ENCODE measurements at places on chromosomes 11 and 22.

DNA sequence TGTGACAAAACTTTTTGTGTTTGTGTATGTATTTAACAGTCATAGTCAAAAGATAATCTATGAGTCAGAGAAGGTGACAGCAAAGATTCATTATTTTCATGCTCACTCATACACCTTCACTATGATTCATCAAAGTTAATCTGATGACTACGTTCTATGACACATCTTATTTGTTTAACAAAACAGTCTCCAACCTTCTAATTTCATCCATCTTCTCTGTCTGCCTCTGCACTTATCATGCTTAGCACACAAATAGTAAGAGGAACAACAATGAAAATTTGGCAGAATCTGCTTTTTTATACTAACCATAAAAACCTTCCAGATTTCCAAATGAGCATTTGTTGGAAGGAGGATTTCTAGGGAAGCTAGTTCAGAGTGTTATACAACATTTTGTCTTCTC lies 568.9 kb downstream of the LUZP2 start:
- no peak for DNase-seq

GRCh38 chr11:35390737-35391682 lies 28.3 kb downstream of the SLC1A2 start:
- DNase-seq, result peak; percentile 73

GRCh38 chr11:75450826-75451821 lies 18.1 kb upstream of the KLHL35 start:
- DNase-seq, result peak; percentile 44

- DNase-seq, result no peak
Observed at GRCh38 chr22:17921871-17922821, 102.2 kb downstream of the MICAL3 start.

- DNase-seq, result no peak
Observed at GRCh38 chr11:21225860-21226259, 556.5 kb downstream of the NELL1 start.

- no peak for DNase-seq
Observed at GRCh38 chr11:31387379-31387778, 17.7 kb downstream of the DNAJC24 start.

DNA sequence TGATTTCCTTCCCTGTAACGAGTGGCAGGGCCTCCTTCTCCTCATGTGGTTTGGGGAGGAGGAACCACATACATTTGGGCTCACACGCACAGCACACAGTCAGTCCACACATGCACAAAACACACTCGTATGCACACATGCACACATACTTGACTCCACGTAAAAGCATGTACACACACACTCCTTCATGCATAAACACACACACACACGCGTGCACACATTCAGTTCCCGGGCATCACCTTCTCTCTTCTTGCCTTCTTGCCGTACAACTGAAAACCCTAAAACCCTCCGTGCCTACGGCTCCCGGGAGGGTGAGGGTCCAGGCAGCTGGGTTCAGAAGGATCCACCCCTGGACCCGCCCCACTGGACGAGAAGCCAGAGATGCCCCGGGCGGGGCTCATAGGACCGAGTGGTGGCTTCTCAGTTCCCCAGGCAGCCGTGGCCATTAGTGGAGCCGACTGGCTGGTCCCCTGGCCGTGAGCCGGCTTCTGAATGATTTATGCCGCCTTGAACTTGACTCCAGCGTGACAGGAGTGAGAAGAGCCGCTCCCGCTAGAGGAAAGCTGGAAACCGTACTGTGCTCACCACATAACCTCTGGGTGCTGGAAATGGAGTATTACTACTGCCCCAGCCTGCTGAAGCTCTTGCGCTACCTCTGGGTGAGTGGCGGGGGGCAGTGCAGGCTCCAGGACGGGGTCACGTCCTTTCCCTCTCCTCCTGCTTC lies 117.4 kb downstream of the KIAA1671 start:
- peak; percentile 70 for DNase-seq

GRCh38 chr11:46265764-46266163 lies 11.7 kb upstream of the CREB3L1 start:
- DNase-seq, result no peak

DNA sequence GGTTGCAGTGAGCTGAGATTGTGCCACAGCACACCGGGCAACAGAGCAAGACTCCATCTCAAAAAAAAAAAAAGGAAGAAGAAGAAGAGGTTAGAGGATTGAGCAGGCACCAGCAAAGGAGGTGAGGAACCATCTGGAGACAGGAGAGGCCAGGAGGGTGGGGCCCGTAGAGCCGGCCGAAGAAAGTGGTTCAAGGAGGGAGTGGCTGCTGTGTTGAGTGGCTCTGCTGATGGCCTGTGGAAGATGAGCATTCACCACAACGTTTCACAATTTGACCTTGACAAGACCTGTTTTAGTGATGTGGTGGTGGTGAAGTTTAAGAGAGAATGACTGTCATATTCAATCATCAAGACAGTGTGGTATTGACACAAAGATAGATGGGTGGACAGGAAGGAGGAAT lies 6.8 kb upstream of the CTSD start:
- peak; percentile 3 for DNase-seq

GRCh38 chr22:29768052-29768693 lies 1.0 kb downstream of the UQCR10 start:
- DNase-seq, result no peak

- peak; percentile 71 for DNase-seq
Observed at GRCh38 chr11:120344302-120345004, 8.2 kb downstream of the ARHGEF12 start.

DNA sequence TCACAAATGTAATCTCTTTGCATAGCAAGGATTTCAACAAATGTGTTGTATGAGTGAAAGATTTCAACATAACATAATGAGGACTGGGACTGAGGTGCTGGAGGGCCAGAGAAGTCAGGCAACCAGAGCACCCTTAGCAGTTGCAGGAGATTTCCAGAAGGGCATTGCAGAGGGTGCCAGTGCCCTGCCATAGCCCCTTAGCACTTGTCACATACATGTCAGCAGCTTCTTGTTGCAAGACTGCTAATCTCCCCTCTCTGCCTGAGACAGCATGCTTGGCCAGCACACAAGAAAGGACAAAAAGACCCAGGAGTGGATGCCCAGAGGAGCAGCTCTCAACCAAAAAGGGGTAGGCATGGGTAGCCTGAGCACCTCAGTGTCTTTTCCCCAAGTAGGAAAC lies 43.2 kb downstream of the BBOX1 start:
- no peak for DNase-seq

- DNase-seq, result peak; percentile 52
Observed at GRCh38 chr11:18171377-18172000, 1.1 kb upstream of the MRGPRX4 start.

DNA sequence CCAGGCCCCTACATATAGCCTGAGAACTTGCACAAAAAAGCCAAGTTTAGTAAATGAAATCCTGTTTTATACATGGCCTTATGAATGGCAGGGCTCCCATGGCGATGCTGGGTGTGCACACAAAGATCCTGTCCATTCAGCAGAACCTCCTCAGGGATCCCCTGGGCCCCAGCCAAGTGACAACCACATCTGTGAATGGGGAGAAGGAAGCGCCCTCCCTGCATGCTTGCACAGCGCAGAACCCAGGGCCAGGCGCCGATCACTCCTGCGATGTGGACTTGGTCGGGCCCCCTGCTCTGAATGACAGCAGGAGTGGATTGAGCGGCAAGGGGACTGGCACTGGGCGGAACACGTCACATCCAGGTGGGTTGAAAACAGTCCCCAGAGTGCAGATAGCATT lies 4.5 kb upstream of the CDC42EP2 start:
- no peak for DNase-seq

DNA sequence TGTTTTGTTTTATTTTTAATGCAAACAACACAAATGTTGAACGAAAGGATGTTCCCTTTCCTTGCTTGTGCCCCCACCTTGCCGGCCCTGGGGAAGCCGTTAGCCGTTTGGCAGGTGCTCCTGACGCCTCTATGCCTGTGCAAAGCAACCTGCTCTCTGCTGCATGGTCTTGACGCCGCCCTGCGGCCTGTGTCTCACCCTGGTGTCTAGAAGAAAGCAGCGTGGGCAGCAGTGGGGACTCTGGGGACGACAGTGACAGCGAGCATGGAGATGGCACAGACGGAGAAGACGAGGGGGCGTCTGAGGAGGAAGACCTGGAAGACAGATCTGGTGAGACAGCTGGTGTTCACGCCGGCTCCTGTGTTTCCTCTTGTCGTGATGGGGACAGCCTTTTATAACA lies 5.5 kb downstream of the PHRF1 start:
- DNase-seq, result no peak

DNA sequence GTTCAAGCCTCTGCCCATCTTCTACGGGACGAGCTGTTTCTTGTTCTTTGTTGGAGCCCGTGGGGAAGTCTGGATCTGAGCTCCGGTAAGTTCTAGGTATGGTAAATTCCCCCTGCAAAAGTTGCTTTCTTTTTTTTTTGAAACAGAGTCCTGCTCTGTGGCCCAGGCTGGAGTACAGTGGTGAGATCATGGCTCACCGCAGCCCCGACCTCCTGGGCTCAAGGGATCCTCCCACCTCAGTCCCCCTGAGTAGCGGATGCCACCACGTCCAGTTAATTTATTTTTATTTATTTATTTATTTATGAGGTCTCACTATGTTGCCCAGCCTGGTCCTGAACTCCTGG lies 35.5 kb upstream of the MOB2 start:
- no peak for DNase-seq

- peak; percentile 53 for DNase-seq
Observed at GRCh38 chr11:69337211-69337721, 43.3 kb downstream of the MYEOV start.

DNA sequence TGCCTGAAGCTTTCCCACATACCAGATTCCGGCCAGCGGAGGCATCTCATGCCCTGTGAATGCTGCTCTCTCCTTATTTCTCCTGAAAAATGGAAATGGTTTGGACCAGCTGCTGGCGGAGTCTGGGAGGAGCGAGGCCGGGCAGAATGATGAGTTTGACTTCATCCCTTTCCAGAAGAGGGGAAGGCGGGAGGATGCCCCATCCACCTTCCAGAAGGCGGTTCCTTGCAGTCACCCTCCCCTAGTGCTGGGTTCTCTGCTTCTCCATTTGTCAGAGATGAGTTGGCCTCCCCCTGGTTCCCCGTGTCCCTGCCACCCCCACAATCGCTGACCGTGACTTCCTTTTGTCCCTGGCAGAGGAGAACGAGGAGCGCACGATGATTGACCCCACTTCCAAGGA lies 75.6 kb downstream of the PARVB start:
- DNase-seq, result no peak

- DNase-seq, result no peak
Observed at GRCh38 chr11:33443684-33444083, 186.5 kb downstream of the HIPK3 start.

GRCh38 chr11:27354359-27354965 lies 8.6 kb downstream of the CCDC34 start:
- DNase-seq, result no peak

DNA sequence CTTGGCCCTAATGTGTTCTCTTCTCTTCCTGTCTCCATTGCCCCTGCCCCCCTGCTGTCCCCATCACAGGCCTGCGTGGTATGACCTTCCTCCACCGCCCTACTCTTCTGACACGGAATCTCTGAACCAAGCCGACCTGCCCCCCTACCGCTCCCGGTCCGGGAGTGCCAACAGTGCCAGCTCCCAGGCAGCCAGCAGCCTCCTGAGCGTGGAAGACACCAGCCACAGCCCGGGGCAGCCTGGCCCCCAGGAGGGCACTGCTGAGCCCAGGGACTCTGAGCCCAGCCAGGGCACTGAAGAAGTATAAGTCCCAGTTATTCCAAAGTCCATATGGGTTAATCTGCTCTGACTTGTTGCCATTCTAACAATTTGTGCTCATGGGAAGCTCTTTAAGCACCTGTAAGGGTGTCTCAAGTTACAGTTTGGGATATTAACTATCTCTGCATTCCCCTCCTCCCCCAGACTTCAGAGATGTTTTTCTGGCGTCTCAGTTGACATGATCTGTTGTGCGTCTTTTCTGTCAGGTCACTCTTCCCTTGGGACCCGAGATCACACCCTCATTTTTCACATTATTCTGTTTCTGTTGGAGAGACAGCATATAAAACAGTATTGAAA lies 60.0 kb downstream of the COMMD9 start:
- DNase-seq, result no peak

- no peak for DNase-seq
Observed at GRCh38 chr11:123532131-123532530, 102.1 kb downstream of the GRAMD1B start.

GRCh38 chr22:22996511-22997261 lies 73.6 kb upstream of the GNAZ start:
- no peak for DNase-seq

DNA sequence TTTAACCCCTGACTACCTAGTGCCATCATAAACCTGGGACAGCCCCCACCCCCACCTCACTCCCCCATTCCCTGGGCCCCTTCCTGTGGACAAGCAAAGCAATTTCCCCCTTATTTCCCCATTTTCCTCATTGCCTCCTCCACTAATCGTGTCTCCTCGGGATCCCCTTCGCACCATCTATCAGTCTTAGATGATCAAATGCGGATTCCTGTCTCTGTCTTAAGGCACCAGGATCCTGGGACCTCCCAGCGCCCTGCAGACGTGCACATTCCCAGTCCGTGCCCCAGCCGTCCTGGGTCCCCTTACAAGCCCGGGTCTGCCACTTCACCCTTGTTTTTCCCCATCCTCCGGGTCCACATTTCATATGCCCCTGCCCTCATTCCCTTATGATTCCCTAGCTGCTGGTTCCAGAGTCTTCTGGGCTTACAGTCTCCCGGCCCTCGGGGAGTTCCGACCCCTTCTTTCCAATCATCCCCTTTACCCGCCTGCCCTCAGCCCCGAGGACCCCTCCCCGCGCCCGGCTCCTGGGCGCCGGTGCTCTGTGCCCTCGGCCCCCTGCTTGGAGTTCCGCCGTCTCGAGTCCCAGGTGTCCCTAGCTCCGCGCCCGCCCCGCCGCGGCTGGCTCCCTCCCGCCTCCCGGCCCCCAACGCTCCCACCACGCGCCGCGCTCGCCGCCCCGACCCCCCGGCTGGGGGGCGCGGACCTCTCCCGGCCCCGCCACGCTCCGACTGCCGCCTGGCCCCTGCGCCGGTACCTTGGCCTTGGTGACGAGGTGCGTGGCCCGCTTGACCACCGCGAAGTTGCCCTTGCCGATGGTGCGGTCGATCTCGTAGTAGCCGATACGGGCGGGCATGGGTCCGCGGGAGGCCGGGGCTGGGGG lies 599 bp downstream of the SIK3 start:
- DNase-seq, result peak; percentile 33

- no peak for DNase-seq
Observed at GRCh38 chr11:33455867-33456463, 198.8 kb downstream of the HIPK3 start.

- no peak for DNase-seq
Observed at GRCh38 chr11:128916681-128917080, 25.5 kb downstream of the KCNJ5 start.
